ENCODE measurements at places on chromosomes 12 and 14.

DNA sequence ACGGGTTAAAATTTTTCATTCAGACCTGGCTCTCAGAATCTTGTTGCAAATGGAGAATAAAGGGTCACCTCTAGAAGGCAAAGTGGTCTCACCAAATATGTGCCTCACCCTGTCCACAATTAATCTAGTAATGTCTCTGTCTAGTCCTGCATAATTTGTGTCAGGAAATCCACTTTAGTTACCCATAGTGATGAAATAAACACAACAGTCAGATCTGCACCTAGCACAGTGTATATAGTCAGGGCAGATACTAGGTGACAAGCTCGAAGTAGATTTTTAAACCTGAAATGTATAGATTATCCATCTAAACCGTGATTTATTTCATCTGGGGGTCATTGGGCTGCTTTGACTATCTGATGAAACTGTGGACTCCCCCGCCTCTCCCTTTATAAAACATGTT, 15.9 kb upstream of the FLVCR2 start:
- no peak for DNase-seq

DNA sequence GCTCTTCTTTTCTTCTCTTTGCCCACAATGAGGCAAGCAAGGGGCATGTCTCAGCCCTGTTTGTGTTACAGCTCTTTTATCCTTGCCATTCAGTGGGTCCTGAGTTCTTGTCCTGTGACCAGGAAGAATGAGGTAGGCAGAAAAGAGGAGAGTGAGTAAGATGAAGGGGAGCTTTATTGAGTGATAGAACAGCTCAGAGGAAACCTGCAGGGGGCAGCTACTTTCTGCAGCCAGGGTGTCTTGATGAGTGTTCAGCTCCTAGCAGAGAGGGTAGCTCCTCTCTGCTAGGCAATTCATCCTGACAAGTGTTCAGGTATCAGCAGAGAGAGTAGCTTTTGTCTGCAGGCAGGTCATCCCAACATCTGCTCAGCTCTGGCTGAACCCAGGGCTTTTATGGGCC, 41.0 kb downstream of the HSD17B6 start:
- no peak for DNase-seq

DNA sequence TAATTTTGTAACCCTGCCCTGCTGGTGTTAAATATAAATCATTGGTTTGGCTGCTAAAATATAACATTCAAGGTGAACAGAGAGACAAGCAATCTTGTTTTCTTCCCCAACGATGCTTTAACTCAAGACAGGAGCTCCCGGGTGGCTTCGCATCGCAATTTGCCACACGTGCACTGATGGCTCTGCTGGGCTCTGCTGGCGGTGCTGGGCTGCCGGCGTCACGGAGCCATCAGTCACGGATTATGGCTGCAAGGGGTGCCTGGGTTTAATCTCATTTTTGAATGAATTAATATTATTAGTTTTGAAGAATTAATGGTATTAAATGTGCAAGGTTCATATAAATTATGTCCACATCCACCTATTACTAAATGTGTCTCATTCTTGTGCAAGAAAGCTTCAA, 44.9 kb upstream of the TMEM260 start:
- no peak for DNase-seq

DNA sequence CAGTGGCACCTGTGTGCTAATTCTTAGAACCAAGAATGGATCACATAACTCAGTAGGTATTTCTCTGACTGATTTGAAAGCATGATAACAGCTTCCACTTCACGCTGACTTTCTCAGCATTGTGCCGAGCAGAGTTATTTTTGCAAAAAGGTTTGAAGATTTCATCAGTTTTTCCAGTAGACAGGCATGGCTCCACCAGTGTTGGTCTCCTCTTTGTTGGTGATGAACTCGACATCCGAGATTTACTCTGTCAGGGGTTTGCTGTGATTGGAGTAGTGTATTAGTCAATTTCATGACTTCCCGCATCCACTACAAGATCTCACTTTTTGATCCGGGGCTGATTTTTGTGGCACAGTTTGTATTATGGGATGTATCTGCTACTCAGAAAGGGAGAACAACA, 85.3 kb downstream of the PRKCH start:
- DNase-seq = no peak

- no peak for DNase-seq
Measured at GRCh38 chr12:104691721-104692556, 235.2 kb downstream of the CHST11 start.

DNA sequence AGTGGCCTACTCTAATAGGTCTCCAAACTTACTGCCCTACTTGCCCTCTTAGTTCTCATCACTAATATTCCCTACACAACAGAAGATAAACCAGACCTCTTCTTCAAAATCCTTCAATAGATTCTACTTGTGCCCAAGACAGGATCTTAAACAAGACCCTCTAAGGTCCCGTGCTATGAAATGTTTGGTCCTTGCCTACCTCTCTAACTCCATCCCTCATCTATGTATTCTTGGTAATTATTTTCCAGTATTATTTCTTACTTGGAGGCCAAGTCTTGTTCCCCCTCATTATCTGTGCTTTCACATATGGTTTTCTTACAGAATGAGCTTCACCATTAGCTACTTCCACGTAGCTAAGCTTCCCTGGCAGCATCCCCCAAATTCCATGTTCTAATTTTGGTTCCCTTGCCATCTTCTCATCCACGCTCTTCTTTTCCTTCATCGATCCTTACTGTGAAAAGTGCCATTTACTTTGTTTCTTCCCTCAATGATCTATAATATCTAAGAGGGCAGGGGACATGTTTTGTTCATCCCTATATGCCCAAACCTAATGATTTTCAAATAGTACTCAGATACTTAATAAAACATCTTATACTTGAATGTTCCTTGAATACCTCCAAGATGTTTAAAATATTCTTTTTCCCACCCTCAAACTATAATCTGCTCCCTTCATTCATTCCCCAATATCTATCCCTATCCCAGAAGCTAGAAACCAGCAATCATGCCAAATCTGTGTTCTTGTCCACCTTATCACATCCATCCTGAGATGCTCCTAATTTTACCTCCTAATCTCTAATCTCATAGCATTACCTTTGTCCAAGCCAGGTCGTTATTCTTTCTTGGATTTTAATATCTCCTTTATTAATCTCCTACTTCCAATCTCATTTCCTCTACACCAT, 10.1 kb downstream of the HNRNPC start:
- DNase-seq = no peak

- DNase-seq = no peak
Measured at GRCh38 chr14:57960946-57961785, 95.3 kb upstream of the SLC35F4 start.

DNA sequence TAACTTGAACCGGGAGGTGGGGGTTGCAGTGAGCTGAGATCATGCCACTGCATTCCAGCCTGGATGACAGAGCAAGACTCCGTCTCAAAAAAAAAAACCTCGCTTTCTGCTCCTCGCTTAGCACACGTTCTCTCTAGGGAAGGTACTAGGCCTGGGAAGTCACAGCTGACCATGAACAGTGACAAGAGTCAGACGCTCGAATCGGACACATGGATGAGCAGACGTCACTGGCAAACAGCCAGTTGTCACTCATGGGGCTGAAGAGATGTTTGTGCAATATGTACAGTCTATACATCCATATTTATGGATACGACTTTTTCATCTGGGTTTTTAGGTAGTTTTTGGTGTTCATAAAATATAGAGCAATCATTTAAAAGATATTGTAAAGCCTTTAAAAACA, 19.4 kb downstream of the TCHP start:
- DNase-seq = no peak

DNA sequence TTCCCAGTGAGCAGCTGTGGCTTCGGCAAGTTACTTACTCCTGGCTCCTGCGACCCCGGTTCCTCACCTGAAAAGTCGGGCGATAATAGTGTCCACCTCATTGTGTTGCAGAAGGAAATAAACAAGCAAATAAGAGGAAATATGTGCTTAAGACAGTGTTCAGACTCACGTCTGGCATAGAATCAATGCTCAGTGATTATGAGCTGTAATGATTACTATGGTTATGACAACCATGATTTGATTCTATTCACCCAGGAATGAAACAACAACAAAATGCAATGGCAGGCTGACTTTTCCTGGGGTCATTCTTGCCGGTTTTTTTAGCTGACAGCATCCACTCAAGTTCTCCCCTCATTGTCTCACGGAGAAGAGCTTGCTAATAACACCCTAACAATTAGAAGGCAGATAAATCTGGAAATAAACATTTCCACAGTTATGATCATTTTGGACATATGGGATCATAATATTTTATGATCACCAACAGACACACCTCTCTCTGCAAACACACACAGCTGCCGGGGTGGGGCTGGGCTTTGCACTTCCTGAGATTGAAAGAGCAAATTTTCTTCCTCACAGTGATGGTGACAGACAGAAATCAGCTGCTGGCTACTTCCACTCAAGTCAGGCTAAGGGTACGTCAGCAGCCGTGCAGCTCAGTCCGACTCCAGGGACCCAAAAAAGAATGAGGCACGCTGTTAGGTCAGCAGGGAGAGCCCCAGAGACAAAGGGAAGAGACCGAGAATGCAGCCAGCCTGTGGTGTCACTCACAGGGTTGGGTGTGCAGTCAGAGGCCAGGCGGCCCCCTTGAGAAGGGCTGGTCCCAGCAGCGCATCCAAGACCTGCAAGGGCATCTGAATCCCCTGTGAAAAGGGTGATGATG, 158.0 kb downstream of the RIMBP2 start:
- DNase-seq = no peak

- peak; percentile 87 for DNase-seq
Measured at GRCh38 chr14:92615451-92615850, 101.9 kb downstream of the RIN3 start.

- no peak for DNase-seq
Measured at GRCh38 chr14:74409441-74409840, 16.6 kb downstream of the SYNDIG1L start.

GRCh38 chr12:39779768-39780340, 160.3 kb upstream of the ABCD2 start:
- no peak for DNase-seq

GRCh38 chr14:104739546-104740516, 13.1 kb upstream of the SIVA1 start:
- no peak for DNase-seq

- peak; percentile 82 for DNase-seq
Measured at GRCh38 chr14:23056956-23057756, at the start of gene CDH24. Gene CDH24 (minus strand): TSS chr14:23057520. CDS start chr14:23055733, 1,787 bp downstream.

GRCh38 chr14:67522270-67522669, 10.8 kb upstream of the PLEKHH1 start:
- DNase-seq = no peak

- no peak for DNase-seq
Measured at GRCh38 chr14:44847526-44848309, 114.0 kb downstream of the KLHL28 start.

GRCh38 chr14:67525389-67525788, 7.7 kb upstream of the PLEKHH1 start:
- DNase-seq = no peak

DNA sequence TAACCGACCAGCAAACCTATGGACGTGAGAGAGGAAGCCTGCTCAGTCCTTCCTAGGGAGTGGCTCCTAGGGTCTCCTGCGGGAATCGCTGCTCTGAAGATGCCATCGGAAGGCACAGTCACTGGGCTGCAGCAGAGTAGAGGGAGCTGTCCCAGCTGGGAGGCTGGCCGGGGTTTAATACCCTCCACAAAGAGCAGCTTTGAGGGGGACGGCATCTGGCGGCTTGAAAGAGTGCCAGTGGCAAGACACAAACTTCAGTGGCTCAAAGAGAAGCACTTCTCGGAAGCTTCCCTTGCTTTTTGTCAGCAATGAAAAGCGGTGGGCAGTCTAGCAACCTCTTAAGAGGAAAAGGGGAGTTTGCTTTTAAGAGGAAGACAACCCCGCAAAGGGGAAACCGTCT, 114.6 kb downstream of the TMEM132C start:
- DNase-seq = no peak
